ENCODE measurements at places on chromosomes 13 and 19.

DNA sequence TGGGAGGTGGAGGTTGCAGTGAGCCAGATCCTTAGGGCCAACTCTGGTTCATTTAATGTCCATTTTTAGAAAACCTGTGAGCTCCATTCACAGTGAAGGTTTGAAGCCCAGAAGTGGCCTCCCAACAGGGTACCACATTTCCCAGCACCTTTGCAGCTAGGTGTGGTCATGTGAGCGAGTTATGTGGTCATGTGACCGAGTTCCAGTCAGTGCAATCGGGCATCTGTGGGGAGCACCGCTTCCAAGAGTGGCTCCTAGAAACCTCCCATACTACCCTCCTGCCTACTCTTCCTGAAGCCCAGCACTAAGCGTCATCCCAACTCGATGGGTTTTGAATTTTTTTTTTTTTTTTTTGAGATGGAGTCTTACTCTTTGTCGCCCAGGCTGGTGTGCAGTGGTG is 663 bp upstream of the PLA2G4C start:
- no peak for DNase-seq

GRCh38 chr19:45934551-45935230 is 20.1 kb upstream of the NANOS2 start:
- DNase-seq, result no peak

DNA sequence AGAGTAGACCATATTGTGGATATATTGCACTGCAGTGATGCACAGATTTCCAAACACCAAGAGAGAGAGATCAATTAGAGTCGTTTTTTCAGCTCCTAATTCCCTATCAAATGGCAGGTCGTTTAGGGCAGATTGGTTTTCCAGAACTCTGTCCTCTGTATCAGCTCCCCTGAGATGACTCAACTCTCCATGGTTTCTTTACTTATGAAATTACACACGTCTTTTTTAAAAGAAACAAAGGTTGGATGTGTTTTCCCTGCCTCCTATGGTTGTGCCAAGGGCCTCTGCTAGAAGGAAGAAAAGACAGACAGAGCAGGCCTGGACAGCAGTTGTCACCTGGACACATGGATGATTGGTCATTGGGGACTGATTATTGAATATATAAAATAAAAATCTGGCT is 478.1 kb upstream of the NBEA start:
- no peak for DNase-seq

DNA sequence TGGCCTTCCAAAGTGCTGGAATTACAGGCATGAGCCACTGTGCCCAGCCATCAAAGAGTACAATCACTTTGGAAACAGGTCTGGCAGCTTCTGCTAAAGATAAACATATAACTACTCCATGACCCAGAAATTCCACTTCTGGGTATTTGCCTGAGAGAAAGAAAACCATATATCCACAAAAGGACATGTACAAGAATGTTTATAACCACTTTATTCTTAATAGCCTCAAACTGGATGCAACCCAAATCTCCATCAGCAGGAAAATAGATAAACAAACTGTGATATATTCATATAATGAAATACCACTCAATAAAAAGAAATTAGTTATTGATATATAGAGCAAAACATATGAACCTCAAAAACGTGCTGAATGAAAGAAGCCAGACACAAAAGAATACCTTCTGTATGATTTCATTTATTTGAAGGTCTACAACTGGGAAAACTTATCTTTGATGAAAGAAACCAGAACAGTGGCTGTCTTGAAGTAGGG is 40.5 kb downstream of the TEX26 start:
- DNase-seq, result no peak

DNA sequence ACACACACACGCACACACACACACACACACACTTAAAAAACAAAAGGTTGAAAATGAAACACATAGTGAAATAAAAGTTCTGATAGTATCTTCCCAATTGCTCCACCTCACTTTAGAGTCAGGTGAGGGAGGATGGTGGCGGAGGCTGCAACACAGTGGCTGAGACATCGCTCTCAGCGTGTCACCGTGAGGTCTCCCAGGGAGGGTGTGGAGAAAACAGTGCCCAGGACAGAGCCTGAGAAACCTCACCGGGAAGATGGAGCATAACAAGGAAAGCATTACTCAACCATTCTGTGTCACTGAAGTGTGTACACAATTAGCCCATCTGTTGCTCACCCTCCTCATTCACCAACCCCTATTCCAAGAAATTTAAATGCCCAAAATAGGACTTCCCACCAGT is 111.4 kb upstream of the USP29 start:
- no peak for DNase-seq

Measured in T1000 (cell line).